ENCODE measurements at places on chromosomes 6 and 20. TPM values are rescaled to one million over a fixed set of nuclear protein-coding genes. Genes with fewer than 3 reads are reported as not detected.

The TSHZ2 gene
- total RNA-seq, result 0.13 TPM

The LINC00237 gene
- total RNA-seq, result 2.0 TPM

The CYB5R4 gene
- total RNA-seq, result 13.7 TPM

The E2F1 gene
- 9.4 TPM for total RNA-seq

The ALDH5A1 gene
- 8.0 TPM for total RNA-seq

The ADISSP gene
- 43.3 TPM for total RNA-seq

The PRND gene
- total RNA-seq, result 1.8 TPM

Data from endodermal cell (in vitro differentiated cells).